ENCODE measurements at places on chromosomes 3 and 15.

- DNase-seq, result no peak
These were observed 770.0 kb downstream of the GRM7 start for GRCh38 chr3:7630925-7631324.

- DNase-seq, result no peak
These were observed 178.6 kb upstream of the TPRG1 start for GRCh38 chr3:188993181-188993580.

- no peak for DNase-seq
These were observed 167.2 kb upstream of the GOLIM4 start for GRCh38 chr3:168262887-168263286.

- DNase-seq, result no peak
These were observed 6.0 kb downstream of the CTSH start for GRCh38 chr15:78938658-78939488.

- no peak for DNase-seq
These were observed 192.6 kb downstream of the PDZRN3 start for GRCh38 chr3:73432023-73432705.

GRCh38 chr3:104831071-104831470, 535.6 kb upstream of the ALCAM start:
- no peak for DNase-seq

GRCh38 chr3:106014518-106014917, 145.7 kb upstream of the CBLB start:
- DNase-seq, result no peak

DNA sequence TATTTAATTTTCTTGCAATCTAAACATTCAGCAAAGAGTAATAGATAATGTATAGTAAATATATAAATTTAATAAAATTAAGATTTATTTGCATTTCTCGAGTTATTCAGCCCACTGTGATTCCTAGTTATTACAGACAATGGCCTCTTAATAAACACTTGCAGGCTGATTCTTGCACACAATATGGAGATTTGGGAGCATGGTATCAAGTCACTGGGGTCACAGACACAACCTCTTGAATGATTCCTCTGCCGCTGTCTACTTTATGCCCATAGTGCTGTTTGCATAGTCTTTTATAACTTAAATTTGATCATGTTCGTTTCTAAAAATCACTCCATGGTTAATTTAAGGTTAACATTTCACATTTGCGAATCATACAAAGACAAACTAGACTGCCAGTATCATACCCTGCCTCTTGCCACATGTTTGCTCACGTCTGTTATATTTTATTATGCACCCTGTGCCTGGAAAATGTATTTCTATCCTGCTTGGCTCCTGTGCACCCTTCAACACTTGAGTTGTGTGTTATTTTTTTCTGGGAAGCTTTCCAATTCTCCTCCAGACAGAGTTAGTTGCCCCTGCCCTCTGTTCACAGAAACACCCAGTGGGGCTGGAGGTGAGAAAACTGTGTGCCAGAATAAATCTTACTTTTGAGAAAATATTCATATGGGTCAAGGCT, 206.3 kb upstream of the ROBO1 start:
- DNase-seq, result no peak

GRCh38 chr3:97698691-97699090, 65.9 kb upstream of the ARL6 start:
- no peak for DNase-seq

DNA sequence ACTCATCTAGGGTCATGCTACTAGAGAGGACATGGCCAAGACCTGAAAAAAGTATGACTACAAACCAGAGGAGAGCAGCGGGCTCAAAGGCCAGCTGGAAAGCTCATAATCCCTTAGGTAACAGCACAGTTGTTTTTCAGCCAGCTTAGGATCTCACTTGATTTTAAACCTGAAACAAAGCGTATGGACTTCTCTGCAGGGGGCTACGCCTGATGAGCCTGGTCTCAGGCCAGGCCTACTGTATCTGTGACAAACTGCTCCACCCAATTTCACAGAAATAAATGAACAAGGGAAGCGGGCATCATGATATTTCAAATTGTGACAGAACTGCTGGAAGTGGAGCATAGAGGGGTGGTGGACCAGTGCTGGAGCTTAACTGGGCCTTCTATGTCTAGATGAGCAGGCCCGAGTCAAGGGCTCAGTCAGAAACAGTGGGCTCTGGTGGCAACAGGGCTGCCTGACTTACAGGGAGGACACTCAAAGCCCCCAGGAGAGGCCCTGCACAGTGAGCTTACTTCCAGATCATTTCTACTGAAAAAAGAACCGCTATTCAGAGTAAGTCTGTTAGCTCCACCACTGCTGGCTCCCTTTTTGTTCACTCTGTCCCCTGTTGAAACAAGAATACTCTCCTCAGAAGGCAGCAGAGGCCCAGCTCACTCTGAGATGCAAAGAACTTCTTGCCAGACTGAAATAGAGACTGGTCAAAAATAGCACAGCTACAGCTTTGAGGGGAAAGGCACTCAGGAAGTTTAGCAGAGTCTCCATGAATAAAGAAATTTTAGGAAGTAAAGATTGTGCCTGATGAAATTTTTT, 47.0 kb downstream of the LRIG1 start:
- DNase-seq, result no peak

GRCh38 chr15:63448266-63448665, 56.1 kb upstream of the USP3 start:
- no peak for DNase-seq

DNA sequence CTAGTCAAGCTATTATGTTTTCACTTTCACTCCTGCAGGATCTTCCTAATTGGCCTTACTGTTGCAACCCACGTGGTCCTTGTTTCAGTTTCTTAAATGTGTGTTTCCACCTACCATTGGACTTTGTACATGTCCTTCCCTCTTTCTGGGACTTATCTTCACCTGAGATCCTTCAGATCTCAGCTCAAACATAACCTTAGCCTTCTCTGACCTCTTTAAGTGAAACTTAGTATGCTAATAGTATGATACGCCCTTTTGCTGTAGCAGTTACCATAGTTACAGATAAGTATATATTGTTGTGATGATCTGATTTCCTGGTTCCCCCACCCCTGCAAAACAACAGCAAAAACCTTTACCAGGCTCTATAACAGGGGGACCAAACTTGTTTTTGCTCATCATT, 35.2 kb downstream of the U2SURP start:
- DNase-seq, result no peak

DNA sequence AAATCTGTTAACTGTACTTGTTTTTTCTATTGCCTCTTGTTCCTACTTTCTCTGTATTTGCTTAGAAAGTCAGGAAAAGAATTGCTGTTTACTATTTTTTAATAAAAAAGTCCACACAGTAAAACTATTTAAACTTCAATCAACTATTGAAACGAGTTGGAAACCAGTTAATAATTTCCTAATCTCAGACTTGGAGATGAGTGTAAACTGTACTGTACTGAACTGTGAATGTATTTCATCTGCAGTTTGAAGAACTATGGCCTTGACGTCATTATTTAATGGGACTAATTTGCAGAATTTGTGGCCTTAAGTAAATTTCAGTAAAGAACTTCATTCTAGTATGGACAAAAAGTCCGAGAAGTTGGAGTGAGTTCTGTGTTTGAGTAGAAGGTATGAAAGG, 89.1 kb downstream of the LRRC28 start:
- DNase-seq, result no peak

DNA sequence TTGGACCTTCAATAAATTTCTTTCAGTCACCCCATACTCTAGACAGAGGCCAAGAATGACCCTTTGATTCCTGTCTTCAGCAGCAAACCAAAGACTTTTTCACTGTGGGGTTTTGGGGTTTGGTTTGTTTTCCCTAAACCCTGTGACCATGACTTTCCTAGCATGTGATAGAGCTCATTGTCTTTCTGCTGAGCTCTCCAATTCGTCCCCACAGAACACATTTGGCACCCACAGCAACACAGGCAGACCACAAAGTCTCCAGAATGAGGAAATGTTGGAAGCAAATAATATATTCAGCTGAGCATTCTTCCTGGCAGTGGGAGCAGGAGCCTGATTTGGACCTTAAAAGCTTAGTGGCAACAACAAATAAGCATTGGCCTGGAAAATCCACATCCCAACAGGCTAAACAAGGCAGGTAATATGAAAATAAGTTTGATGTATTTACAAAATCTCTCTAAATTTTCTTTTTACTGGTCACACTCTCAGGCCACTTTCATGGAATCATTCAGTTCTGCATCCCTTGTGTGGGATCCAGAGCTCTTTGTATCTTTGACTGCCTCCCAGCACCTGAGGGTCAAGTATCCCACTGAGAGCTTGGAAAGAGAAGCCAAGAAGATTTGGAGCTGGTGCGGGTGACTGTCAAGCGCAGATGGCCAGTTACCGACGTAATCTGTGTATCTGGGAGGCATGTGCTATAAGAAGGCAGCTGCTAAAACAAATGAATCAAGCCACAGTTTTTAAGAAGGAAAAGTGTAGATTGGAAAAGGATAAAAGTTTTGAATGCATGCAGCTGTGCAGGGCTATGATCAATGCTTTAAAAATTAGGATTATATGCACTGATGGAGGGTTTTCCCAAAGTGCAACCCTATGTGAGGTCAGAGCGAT, 36.5 kb upstream of the CPB1 start:
- no peak for DNase-seq

Data from activated CD4-positive, CD25-positive, alpha-beta regulatory T cell treated with anti-CD3 and anti-CD28 coated beads, Interleukin-2, amount 50 U/mL, for 72 hours (primary cell).